Brain microvascular endothelial cell (primary cell): ENCODE measurements at places on chromosomes 1 and 21.

GRCh38 chr1:43912607-43913006 is 21.0 kb upstream of the ARTN start:
- no peak for DNase-seq

DNA sequence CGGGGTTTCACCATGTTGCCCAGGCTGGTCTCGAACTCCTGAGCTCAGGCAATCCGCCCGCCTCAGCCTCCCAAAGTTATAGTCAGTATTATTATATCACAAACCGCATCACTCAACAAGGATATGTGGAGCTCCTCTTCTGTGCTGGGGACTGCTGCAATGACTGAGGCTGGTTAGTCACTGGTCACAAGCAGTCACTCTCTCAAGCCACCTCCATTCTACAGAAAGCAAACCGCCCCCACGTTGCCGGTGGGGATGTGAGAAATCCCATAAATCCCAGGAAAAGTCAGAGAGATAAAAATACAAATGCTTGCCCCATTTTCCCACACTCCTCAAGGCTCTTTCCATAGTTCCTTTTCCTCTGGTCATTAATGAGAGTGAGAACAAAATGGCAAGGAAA is 155.7 kb downstream of the ADSS2 start:
- DNase-seq: no peak

GRCh38 chr1:110408488-110408887 is 994 bp upstream of the LAMTOR5 start:
- no peak for DNase-seq

- peak; percentile 84 for DNase-seq
Observed at GRCh38 chr1:151539321-151540020, 638 bp upstream of the TUFT1 start.

- no peak for DNase-seq
Observed at GRCh38 chr21:42556960-42557359, 43.3 kb downstream of the SLC37A1 start.

DNA sequence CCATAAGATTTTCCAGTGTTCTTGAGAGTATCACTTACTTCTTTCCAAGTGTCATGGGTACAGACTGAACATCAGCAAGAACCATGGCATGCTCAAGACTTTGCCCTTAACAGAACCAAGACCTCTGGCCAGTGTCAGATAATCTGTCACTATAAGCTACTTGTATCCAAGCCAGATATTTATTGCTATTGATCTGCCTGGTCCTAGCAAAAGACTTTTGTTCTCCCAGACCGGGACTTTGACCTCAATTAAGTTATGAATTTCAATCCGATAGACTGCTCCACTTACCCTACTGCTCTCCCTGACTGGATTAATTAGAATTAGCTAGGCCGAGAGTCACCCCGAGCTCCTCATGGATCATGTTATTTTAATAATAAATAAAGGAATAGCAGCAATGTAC is 129.6 kb downstream of the ACBD6 start:
- no peak for DNase-seq

GRCh38 chr1:115545791-115546733 is 95.7 kb upstream of the VANGL1 start:
- peak; percentile 94 for DNase-seq

GRCh38 chr1:199866210-199866617 is 161.3 kb upstream of the NR5A2 start:
- DNase-seq: no peak

DNA sequence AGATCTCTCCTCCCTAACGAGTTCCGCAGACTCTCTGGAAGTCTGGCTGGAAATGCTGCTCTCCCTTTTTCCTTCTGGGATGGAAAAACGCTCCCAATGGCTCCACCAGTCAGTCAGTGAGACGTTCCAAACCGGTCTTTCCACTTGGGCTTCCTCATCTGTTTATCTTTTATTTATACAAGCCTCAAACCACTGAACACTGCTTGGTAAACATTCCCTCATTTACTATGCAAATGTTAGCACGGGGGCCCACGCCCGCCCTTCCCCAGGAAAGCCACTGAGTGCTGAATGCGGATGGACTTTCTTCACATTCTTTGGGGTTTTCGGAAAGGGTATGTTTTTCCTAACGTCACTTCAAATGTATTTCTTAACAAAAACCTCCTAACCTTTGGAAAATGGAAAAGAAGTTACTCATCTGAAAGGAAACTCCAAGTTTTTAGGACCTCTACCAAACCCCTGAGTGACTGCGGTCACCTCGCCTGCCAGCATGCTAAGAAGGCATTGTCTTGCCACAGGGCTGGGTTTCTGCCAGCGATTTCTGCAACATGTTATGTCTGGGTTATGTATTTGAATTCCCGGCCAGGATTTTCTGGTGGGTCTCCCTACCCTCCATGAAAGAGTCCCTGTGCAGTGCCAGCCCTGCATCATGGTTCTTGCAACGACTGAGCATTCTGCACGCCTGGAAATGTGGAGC is 14.0 kb upstream of the UMODL1 start:
- DNase-seq: peak; percentile 53

GRCh38 chr1:27446496-27447020 is 43.4 kb downstream of the WASF2 start:
- no peak for DNase-seq

- peak; percentile 61 for DNase-seq
Observed at GRCh38 chr21:14591882-14592281, 45.8 kb upstream of the SAMSN1 start.

GRCh38 chr1:113677250-113678158 is 81.8 kb downstream of the PHTF1 start:
- DNase-seq: peak; percentile 86

DNA sequence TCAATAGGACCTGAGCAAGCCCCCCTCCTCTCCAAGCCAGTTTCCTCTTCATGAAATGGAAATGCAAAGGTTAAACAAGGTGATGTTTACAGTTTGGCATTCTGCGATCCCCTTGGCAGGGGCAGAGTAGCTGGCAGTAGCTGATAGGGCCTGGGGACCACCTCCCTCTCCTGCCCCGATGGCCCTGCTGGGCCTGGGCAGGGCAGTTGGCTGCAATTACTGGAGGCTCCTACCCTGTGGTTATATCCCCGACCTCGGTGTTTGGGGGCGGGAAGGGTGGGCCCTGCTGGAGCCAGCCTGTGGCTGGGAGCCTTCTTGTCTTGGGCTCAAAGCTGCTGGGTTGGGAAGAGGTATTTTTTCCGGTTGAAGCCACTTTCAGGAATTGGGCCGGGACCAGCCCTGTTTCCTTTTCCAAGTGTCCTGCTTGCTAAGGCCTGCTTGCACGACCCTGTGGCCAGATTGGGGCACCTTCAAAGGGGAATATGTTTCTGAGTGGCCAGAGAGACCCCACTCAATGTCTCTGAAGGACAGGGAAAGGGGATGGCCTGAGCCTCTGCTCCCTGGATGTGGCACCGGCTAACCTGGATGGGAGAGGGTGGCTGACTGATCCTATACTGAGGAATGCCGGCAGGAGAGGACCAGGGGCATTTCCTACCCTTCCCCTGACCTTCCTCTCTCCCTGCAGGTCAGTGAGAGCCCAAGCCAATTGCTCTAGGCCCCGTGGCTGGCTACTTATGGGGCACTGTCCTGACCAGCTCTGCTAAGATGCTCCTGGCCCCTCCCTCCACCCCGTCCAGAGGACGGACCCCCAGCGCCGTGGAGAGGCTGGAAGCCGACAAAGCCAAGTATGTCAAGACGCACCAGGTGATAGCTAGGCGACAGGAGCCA is 1.9 kb downstream of the FAM110D start:
- no peak for DNase-seq

GRCh38 chr1:218362418-218363076 is 17.4 kb downstream of the TGFB2 start:
- no peak for DNase-seq

DNA sequence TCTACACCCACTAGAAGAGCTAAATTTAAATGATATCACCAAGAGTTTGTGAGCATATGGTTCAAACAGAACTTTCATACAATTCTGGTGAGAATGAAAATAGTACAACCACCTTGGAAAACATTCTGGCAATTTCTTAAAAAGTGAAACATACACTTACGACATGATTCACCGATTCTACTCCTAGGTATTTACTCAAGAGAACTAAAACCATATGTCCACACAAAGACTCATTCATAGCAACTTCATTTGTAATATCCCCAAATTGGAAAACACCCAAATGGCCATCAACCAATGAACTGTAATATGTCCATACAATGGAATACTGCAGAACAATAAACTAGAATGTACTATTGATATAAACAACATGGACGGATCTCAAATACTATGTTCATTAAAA is 51.2 kb upstream of the ADAM30 start:
- peak; percentile 37 for DNase-seq

- DNase-seq: no peak
Observed at GRCh38 chr1:119015547-119015946, 27.4 kb upstream of the TBX15 start.

GRCh38 chr1:119964673-119965363 is 68.5 kb upstream of the ADAM30 start:
- DNase-seq: peak; percentile 49

- DNase-seq: no peak
Observed at GRCh38 chr1:53580739-53581475, 121.7 kb downstream of the DMRTB1 start.

DNA sequence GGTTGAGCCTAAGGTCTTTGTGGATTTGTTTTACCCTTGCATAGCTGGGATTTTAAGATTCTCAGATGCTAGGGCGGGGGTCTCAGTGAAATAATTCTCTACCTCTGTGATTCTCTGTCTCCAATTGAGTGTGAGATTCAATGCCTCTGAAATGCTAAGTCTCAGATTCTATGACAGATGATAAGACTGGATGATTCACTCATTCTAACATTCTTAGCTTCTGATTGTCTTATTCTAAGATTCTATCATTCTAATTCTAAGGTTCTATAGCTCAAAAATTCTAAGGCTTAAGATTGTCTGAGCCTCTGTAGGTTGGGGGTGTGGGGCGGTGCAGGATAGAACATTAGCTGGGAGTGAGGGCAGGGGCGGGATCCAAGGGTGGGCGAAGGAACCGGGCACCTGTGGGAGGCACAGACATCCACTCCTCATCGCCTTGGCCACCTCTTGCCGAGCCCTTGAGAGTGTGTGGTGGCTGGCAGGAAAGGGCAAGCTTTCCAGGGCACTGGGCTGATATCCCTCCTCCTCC is 29.5 kb downstream of the ADGRB2 start:
- no peak for DNase-seq

DNA sequence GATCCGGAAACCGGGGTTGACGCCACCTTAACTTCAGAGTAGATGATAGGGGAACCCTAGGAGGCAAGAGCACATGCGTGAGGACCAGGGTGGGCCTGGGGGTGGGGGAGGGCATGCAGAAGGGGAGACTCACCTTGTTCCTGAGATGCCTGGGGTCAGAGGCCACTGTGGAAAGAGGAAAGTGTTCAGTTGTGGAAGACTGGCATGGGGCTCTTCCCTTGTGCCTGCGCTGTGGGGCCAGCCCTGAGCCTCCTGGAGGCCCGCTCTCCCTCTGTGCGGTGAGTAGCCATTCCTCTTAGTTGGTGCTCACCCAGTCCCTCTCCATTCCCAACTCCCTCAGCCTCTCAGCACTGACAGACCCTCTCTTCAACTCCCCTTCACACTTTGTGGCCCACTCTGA is 36.6 kb downstream of the FCRL5 start:
- DNase-seq: no peak

DNA sequence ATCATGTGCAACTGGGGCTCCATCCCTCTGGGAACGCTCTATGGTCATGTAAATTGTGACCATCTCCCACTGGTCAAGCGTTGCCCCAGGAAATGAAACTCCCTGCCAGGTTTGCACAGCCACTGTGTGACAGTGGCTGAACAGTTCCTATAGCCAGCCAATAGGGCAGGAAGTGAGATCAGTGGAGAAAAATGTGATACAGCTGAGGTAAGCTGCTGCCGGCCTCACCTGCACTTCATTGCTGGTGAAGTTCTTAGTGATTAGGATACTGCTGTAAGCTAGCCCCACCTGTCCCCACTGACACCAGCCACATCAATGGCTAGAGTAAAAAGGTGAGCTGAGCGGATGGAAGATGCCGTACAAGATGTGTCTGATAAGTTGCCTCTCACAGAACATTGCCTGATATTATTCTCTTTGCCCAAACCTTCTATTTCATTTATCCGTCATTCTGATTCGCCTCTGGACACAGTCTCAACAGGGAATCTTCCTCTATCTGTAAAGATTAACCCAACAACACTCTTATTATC is 38.4 kb upstream of the CDC42BPA start:
- peak; percentile 3 for DNase-seq

- DNase-seq: no peak
Observed at GRCh38 chr1:159821171-159821867, 5.4 kb upstream of the SLAMF8 start.

GRCh38 chr21:44742418-44743153 is 31.2 kb upstream of the TSPEAR start:
- no peak for DNase-seq

- no peak for DNase-seq
Observed at GRCh38 chr1:176893625-176894352, 270.7 kb downstream of the ASTN1 start.

- DNase-seq: peak; percentile 94
Observed at GRCh38 chr1:77039739-77040138, 172.5 kb downstream of the ST6GALNAC5 start.

GRCh38 chr1:32448773-32449456 is 16.0 kb upstream of the ZBTB8B start:
- DNase-seq: no peak

- no peak for DNase-seq
Observed at GRCh38 chr1:228739826-228740225, 4.5 kb downstream of the RHOU start.

GRCh38 chr1:87735750-87736149 is 407.1 kb downstream of the LMO4 start:
- DNase-seq: no peak

DNA sequence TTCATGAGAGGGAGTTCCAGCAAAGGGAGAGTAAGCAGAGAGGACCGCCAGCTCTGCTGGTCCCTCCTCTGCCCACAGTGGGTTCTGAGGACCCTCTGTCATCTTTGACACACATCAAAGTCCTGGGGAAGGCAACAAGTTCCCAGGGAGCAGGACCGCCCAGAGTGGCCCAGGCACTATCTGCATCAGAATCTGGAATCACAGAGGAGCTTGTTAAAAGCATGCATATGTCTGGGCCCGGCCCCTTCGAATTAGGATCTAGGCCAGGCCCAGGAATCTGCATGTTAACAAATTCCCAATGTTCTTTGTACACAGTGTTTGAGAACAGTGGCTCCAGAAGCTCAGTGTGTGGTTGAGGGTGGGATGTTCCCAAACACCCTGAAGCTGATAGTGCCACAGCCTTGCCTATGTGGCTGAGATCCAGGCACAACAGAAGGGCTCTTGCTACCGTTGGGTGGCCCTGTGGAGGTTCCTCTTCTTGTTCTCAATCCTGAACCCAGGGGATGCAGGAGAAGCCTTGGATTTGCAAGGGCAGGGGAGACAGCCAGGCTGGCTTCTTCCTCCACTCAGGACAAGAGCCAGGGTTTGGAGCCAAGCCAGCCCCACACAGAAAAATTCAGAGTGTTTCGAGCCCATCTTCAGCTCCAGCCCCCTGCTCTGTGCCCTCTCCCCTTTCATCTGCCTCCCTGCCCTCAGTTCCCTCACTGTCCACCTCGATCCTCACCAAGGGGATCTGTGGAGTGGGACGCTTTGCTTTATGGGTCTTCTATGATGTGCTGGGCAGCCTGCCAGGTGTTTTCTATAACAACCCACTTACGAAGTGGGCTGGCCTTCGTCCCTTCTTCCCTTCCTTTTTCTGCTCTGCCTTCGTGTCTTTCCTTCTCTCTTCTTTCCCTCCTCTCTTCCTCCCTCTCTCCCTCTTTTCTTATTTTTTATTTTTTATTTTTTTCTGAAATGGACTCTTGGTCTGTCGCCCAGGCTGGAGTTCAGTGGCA is 129.0 kb upstream of the TMPRSS2 start:
- DNase-seq: no peak

- DNase-seq: no peak
Observed at GRCh38 chr1:185393815-185394214, 76.8 kb upstream of the IVNS1ABP start.

GRCh38 chr1:180253585-180254495 is 23.8 kb downstream of the LHX4 start:
- DNase-seq: no peak

- DNase-seq: peak; percentile 81
Observed at GRCh38 chr1:68442822-68443556, 6.8 kb downstream of the RPE65 start.
